ENCODE measurements at places on chromosomes 7 and 10.

DNA sequence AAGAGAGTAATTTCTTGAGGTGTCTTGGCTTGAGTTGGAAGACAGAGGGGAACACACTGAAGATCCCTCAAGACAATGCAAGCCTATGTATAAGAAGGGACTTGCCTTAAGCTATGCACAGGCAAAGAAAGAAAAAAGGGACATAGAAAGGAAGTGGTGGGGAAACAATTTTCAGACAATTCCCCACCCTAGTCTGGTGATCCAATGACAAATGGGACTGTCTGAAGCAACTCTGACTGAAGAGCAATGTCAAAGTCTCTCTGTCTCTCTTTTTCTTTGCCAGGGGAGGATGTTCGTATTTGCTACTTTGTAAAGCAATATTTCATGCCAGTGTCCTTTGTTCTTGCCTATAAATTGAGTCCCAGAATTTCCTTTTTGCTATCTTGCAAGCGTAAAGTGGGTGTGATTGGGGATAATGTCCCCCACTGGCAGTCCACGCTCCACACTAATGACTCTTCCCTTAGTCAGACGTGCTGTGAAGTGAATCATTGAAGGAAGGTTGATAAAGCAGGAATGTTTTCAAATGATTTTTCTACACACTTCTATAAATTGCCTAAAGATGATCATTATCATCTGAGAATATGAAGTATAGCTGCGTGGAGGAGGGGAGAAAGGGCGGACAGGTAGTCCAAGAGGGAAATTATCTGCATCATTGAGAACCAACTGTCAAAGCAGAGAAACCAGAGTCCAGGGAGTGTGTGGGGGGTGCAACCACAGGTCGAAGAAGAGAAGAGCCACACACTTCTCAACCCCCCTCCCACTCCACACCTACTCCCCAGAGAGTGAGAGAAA lies 243.8 kb upstream of the ETV1 start:
- no peak for DNase-seq

DNA sequence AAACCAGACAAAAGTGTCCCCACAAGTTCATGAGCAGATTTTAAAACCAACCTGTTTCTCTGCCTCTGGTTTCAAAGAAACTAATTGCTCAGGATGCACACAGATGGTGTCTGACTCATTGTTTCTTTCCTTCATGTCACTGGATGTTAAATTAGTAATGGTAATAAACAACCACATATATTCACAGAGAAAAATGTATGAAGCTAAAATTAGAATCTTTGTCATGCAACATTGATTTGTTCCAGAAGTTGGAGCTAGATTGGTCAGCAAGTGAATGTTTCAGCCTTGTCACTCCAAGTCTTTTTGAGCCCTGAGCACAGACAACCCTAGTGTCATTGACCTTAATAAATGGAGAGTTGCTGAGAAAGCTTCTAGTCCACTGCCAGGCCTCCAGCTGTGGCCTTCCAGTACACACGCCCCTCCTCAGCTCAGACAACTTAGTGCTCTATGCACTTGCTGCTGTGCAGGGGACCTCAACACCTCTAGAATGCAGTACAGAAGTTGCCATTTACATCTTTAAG lies 175.9 kb downstream of the CCDC71L start:
- no peak for DNase-seq

DNA sequence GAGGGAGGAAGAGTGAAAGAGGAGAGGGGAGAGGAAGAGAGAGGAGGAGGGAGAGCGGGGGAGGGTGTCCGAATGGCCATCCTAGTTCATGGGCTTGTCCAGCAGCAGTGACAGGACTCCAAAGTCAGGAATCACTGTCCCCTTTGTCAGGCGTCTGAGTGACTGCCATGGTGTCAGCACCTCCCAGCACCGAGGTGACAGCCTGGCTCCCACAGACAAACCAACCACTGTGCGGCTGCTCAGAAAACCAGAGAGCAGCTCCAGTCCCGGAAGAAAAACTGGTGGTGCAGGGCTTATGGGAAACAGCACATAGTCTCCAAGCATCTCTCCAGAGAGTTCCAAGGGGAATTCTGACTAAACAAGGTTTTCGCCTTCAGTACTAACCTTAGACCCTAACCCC lies 18.9 kb upstream of the FGFR2 start:
- no peak for DNase-seq

- DNase-seq = no peak
Measured at GRCh38 chr10:20677340-20677739, 219.8 kb downstream of the NEBL start.

- no peak for DNase-seq
Measured at GRCh38 chr10:121158988-121159579, 307.9 kb downstream of the WDR11 start.

- DNase-seq = no peak
Measured at GRCh38 chr10:103481974-103482531, 3.0 kb upstream of the CALHM3 start.

Measured in NCI-H524 (cell line).